ENCODE measurements at places on chromosomes 16 and 17.
A peak's percentile ranks its signal among the peaks of the same experiment; 100 is the strongest.

DNA sequence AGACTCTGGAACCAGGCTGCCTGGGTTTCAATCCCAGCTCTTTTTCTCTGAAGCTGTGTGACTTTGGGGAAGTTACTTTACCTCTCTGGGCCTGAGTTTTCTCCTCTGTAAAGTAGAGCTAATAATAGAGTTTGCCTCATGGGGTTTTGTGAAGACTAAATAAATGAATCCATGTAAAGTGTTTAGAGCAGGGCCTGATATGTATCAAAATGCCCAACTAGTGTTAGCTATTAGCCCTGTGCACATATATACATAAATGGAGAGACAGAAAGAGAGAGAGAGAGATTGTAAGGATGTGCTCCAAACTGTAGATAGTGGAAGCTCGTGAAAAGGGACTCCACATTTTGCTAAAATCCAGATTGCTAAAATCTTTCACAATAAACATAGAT, 44.8 kb upstream of the HAPSTR1 start:
- DNase-seq, result no peak

DNA sequence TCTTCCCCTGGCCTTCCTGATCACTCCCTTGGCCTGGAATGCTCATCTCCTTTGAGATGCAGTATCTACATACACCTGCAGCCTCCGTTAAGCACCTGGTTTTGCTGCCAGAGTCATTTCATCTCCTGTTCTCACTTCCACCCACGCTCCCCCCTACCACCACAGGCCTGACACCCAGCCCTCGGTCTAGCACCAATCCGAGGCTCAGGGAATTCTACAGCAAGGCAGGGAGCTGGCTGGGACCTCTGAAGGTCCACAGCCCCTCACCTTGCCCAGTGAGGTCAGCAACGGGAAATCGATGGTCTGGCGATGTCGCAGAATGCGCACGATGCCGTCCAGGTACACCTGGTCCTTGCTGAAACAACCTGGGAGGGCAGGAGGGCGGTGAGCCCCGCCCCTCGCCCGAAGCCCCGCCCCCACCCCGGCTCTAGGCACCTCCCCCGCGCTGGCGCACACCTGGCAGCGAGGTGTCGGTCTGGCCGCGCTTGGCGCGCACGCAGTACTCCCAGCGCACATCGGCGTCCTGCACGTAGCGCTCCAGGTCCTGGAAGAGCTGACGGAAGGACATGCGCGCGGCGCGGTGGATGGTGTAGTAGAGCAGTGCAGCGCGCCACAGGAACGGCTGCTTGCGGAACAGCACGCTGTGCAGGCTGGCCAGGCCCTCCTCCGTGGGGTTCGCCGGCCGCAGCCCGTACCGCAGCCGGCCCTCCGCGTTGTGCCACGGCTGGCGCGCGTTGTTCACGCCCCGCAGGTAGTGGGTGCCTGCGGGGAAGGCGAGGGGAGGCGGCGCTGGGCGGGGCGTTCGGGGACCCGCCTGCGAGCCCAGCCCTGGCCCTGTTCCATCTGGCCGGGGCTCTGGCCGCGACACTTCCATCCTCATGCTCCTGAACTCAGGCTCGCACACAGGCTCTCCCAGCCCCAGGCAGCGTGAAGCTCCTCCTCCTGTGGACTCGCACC, 5.7 kb downstream of the MATCAP1 start:
- DNase-seq, result no peak

DNA sequence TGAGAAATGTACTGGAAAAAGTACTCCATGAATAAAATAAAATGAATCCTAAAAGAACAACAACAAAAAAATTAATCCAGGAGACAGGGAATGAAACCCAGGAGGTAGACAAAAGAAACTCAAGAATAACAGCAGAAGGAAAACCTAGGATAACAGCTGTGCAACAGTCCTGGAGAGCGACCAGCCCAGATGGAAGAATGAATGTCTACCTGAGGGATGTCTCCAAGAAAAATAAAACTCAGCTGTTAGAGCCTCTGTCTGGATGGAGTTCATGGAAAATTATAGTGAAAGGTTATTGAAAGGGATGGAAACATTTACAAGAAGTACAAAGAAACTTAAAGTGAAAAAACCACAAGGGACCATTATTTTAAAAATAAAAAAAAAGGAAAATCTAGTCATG, 135.8 kb upstream of the CA10 start:
- DNase-seq, result no peak

DNA sequence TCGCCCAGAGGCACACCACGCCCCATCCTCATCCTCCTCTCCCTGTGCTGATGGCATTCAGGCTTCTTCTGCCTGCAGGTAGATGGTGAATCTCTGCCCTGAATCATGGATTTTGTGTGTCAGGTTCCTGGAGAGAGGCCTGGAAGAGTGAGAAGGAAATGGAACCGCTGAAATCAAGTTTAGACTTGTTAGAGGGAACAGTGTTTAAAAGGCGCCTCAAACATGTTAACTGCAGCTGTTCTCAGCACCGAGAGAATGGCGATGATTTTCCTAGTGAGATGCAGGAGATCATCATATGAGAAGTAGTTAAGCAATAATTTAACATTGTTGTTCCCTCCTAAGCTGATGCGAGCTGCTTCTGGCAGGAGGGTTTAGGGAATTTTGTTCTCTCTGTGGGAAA, 744.4 kb upstream of the EEF2KMT start:
- DNase-seq, result no peak

DNA sequence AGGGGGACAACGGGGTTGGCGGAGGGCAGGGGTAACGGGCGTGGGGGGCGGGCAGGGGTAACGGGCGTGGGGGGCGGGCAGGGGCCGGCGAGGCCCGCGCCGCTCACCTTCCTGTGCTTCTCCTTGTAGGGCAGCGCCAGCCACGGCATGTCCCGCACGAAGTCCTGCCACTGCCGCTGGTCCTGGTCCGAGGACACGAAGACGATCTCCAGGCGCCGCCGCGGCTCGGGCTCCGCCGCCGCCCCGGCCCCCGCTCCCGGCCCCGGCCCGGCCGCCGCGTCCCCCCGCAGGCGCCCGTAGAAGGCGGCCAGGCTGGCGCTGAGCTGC, 401 bp downstream of the NXN start:
- no peak for DNase-seq

DNA sequence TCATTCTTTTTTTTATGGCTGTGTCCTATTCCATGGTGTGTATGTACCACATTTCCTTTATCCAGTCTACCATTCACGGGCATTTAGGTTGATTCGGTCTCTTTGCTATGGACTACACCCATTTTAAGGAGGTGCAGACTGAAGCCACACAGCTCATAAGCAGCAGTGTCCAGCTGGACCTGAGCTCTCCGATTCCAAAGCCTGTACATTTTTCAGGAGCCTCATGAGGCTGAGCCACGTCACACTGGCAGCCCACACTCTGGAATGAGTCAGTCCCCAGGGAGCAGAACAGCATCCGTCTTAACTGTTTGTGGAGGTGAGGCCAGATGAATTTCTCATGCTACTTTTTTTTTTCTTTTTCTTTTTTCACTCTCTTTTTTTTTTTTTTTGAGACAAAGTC, 116.1 kb downstream of the C16orf95 start:
- peak; percentile 92 for DNase-seq

DNA sequence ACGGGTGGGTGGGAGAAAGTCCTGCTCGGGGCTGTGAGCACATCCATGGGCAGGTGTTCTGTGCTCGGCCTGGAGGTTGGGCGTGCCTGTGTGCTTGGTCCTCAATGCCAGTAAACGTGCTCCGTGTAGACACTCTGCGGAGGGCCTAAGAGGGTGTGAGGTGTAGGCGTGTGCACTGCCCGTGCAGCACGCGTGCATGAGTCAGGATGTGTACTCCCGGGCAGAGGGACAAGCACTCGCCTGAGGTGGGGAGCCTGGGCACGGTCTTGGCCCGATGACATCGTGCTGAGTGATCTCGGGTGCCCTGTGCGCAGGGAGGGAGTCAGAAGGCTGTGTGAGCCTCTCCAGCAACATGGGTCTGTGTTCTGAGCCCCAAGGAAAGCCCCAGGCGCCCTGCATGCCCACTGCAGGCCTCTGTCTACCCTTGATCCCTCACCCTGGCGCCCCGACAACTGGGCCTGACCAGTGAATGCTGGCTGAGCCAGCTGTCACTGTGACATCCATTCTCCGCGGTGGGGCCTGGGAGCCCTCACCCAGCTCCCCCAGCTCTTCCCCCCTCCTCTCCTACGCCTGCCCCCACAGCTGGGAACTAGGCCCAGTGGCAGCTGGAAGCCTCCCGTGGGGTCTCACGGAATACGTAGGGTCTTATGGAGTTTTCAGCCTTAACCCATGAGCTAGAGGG, 23.5 kb upstream of the NXPH3 start:
- no peak for DNase-seq

DNA sequence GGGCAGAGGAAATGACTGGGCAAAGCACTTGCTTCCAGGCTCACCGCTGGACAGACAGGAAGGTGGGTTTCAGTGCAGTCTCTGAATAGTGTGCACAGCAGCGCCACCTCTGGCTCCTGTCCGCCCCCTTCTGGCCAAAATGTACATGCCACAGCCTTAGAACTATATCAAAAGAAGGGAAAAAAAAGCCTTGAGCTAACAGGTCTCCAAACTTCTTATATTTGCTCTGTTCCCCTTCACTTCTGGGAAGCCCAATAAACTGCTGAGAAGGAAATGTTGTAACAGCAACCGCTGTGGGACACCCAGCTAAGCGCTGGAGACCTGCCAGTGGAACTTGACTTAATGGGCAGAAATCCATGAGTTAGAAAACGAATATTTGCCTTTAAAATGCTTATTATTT, 17.5 kb downstream of the COG7 start:
- no peak for DNase-seq

DNA sequence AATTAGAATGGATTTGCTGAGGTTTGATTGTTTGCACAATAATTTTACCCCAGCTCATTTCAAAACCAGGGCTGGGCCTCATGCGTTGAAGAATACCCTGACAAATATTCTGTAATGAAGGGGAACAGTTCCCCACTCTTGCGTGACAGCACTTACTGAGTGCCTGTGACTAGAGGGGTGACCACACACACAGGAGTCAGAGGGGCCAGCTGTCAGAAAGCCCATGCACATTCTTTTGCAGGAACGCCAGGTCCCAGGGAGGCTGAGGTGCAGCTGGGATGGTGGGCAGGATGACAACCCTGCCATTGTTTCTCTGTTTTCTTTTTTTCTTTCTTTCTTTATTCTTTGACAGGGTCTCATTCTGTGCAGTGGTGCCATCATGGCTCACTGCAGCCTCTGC, 44.6 kb downstream of the SMPD3 start:
- no peak for DNase-seq

GRCh38 chr17:16534236-16534635, 34.8 kb downstream of the ZNF287 start:
- no peak for DNase-seq

GRCh38 chr17:34883106-34884000, 77.9 kb downstream of the CCT6B start:
- DNase-seq, result no peak

DNA sequence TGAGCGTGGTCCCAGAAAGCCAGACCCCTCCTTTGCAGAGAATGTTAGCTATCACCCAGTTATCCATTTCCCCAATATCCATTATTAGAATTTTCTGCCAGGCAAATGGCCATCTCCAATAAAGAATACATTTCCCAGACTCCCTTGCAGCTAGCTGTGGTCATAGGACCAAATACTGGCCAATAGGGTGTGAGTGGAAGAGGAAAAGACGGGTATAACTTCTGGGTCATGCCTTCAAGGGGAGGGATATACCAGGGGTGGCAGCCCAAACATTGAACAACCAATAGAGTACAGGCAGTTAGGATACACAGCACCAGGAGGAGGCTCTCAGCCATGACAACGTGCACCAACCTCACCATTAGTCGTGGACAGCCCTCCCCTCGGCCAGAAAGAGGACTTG, 26.1 kb upstream of the FOXF1 start:
- no peak for DNase-seq

DNA sequence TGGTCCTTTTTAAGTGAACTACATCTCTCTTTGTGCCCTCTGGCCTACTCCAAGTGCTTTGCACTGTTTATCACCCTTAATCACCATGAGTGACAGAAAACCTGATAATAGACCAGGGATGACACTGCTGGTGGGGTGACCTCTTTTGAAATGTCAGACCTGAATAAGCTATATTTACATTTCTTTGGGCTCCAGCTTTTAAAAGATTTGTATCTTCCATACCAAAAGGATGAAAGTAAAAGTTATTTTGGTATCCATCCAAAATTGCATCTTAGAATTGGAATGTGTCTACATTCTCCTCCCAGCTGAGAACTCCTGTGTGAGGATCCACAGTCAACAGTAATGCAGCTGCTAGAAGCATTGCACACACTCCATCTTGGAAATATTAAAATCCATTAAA, 370.0 kb downstream of the CDH11 start:
- peak; percentile 72 for DNase-seq

GRCh38 chr17:27430882-27431491, 25.3 kb upstream of the KSR1 start:
- no peak for DNase-seq

GRCh38 chr16:19281246-19281645, 4.3 kb upstream of the CLEC19A start:
- DNase-seq, result no peak

GRCh38 chr17:81498953-81499600, 13.5 kb downstream of the ACTG1 start:
- DNase-seq, result no peak

GRCh38 chr17:73613271-73614233, 30.7 kb downstream of the SDK2 start:
- no peak for DNase-seq

DNA sequence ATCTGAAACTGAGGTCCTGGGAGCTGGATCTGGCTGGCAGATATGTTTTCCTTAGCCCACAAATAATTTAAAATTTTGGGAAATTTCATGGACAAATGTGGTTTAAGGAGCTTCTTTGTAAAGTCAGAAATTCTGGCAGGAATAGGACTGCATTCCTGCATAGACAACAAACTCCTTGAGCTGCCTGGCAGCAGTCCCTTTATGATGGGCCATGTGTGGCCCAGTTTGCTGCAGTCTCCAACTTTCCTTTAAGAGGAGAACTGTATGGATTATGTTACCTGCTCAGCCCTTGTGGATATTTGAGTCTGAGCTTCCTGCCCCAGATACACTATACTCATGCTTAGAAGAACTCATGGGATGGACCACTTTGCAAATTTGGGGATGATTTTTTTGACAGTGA, 48.5 kb upstream of the HS3ST2 start:
- DNase-seq, result no peak

DNA sequence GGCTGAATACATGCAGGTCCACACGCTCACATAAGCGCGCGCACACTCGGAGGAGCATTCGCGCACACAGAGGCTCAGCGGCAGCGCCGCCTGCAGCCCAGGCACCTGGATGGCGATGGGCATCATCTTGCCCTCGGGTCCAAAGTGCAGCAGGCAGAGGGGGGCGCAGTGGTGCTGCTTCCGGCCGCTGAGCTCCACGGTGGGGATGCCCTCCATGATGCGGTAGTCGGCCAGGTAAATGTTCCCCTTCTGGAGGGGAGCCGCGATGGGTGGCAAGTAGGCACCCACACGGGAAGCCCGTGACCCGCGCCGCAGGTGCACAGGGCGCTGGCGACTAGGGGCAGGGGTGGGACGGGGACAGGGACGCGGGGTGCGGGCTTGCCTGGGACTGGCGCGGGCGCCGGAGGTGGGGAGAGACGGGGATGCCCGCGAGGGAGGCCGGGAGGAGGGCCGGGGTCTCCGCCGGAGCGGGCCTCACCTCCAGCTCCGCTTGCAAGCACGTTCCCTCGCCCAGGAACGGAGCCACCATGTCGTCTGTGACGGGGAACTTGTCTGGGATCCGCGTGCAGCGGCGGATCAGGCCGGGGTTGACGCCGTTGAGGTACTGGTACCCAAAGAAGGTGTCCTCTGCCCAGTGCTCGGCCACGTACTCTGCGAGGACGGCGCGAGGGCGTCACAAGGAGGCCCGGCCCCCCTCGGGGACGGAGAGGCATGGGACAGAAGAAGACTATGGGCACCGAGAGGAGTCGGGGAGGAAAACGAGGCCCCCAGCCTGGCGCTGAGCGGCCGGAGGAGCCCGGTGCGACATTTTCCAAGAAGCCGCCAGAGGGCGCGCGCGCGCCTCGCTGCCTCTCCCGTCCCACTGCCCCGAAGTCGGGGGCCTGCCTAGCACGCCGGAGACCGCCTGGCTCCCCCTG, 8.0 kb downstream of the ALOX12B start:
- no peak for DNase-seq

Measured in BJ (cell line).